Mammary microvascular endothelial cell (primary cell): ENCODE measurements at places on chromosomes 7 and 10. TPM values are rescaled to one million over a fixed set of nuclear protein-coding genes. Genes with fewer than 3 reads are reported as not detected.

Gene ATRNL1
- not detected in 2 replicates for total RNA-seq

Gene CC2D2B
- not detected in 2 replicates for total RNA-seq

Gene HOXA10
- 6.5 and 11.7 TPM in 2 replicates for total RNA-seq

Gene A1CF
- not detected in 2 replicates for total RNA-seq

Gene AGFG2
- 46.2 and 49.0 TPM in 2 replicates for total RNA-seq
